Smooth muscle cell of bladder (primary cell): ENCODE measurements at places on chromosomes 1 and 21. TPM values are rescaled to one million over a fixed set of nuclear protein-coding genes. Genes with fewer than 3 reads are reported as not detected.

The LZIC gene
- 21.2 and 21.8 TPM in 2 replicates for total RNA-seq

The ZNF326 gene
- total RNA-seq, result 5.0 and 5.8 TPM in 2 replicates

The CR1L gene
- total RNA-seq, result not detected in 2 replicates

The OR2W3 gene
- total RNA-seq, result not detected in 2 replicates

The MYOCOS gene
- not detected in 2 replicates for total RNA-seq

The PCP4L1 gene
- total RNA-seq, result not detected in 2 replicates

The NTMT2 gene
- total RNA-seq, result not detected in 2 replicates

The CTH gene
- 4.7 and 7.1 TPM in 2 replicates for total RNA-seq

The C4BPA gene
- under 0.01 TPM in 1 of 2 replicates, not detected in the other for total RNA-seq

The KRTAP8-1 gene
- total RNA-seq, result not detected in 2 replicates

The CDA gene
- 0.37 and 0.85 TPM in 2 replicates for total RNA-seq

The GSTM1 gene
- total RNA-seq, result 9.0 and 9.6 TPM in 2 replicates

The CELA2B gene
- total RNA-seq, result 0.18 and 0.28 TPM in 2 replicates
